ENCODE measurements at places on chromosomes 2 and 18. TPM values are rescaled to one million over a fixed set of nuclear protein-coding genes. Genes with fewer than 3 reads are reported as not detected.

GKN1 gene
- 0.75 TPM for polyA plus RNA-seq

- DNase-seq, result no peak
These were observed 95.0 kb upstream of the ZFP36L2 start for GRCh38 chr2:43321446-43321845.

DNA sequence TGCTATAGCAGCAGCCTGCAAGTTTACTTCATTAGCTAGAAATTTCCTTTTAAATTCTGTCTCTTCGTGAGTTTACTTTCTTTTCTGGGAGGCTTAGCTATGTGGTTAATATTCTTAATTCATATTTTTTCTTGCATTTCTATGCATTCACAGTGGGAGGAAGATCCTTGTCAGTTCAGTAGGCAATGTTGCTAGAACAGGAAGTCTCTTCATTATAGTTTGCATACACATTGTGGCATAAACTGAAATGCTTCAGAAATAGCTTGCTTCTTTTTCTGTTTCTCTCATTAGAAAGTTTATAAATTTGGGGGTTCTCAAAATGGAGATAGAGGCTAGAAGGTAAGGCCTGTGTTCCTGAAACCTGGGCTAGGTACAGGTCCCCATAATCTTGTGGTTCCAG lies 8.1 kb upstream of the ARHGAP15 start:
- DNase-seq, result no peak

RRM2 gene
- 0.27 TPM for polyA plus RNA-seq

COPS9 gene
- 210 TPM for polyA plus RNA-seq

MC2R gene
- polyA plus RNA-seq, result not detected

CDH19 gene
- polyA plus RNA-seq, result 1.4 TPM

DNA sequence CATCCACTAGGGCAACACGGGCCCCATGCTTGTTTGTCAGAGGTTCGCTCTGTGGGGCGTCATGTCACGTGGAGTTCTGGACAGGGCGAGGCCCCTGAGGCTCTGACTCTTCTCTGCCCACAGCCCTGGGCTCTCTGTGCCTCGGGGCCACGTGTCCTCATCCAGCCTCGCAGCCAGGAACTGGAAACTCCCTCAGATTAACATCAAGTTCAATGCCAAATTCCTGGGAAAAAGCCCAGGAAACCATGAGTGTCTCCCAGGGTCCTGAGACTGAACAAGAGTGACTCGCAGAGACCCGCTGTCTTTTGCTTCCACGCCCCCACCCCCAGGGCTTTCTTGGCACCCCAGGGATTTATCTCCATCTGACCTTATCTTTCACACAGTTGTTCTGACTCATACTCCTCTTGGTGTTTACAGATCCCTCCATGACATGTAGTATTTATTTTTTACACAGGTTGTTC lies 174.0 kb upstream of the PIEZO2 start:
- DNase-seq, result peak; percentile 21

DNA sequence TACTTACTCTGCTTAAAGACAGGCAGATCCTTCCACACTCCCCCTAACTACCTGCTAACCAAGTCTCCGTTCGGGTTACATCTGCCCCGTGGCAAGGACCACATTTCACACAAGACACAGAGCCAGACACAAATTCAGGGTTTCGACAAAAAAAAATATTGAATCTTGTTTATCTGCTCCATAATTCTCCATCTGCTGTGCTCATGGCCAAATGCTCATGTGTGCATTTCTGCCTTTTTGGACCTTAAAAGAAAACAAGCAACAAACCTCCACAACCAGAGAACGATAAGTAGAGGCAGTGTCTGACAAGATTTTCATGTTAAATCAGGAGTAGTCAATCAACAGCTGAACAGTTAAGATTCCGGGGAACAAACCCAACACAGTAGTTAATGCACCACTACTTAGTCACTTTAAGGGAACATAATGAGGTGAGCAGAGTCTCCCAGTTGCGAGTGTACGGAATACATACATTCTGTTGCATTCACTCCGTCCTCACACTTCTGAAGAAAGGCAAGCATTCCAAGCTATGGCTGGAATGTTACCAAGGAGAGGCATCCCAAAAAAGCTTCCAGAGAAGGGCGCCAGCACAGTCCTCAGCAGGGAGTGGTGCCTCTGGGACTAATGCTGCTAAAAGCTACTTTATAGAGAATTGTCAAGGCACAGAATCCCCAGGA lies 121.0 kb downstream of the ANKRD44 start:
- no peak for DNase-seq

DNA sequence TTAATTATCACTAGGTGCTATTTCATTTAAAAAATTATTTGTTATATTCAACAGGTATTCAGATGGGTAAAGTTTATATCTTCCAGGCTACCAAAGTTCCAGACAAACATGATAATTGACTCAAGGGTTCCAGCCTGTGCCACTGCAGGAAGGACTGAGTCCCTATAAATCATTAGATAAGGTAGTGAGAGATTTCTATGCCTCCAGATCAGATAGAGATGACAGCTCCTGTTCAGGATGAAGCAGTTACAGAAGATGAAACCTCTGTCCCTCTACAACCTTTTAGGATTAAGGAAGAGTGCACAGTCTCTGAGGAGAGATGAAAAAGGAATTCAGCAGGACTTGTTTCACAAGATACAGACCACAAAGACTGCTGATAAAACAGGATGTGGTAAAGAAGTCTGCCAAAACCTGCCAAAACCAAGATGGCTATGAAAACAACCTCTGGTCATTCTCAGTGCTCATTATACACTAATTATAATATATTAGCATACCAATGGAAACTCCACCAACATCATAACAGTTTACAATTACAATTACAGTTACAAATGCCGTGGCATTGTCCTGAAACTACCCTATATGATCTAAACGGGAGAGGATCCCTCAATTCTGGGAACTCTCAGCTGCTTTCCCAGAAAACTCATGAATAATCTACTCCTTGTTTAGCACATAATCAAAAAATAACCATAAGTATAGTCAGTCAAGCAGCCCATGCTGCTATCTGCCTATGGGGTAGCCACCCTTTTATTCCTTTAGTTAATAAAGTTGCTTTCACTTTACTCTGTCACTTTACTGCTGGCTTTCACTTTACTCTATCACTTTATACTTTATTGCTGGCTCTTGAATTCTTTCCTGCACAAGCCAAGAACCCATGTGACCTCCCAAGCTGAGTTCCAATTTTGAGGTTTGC lies 288.5 kb downstream of the PDE11A start:
- no peak for DNase-seq

DNA sequence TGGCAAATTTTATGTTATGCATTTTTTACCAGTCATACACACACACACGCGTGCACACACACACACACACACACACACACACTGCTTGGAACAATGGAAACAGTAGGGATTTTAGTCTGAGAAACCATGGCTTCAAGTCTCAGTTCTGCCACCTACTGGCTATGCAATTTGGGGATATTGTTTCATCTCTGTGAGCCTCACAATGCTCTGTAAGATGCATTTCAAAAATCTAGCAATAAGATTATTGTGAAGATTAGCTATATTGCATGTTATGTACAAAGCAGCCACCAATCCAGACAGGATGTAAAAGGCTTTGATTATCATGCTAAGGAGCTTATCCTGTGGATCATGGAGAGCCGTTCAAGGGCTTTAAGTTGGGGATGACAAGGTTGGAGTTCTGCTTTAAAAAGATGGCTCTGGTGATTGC lies 401.4 kb downstream of the NBAS start:
- no peak for DNase-seq

- no peak for DNase-seq
These were observed 144.1 kb downstream of the NCOA1 start for GRCh38 chr2:24635181-24635580.

AFF3 gene
- 0.26 TPM for polyA plus RNA-seq

DNA sequence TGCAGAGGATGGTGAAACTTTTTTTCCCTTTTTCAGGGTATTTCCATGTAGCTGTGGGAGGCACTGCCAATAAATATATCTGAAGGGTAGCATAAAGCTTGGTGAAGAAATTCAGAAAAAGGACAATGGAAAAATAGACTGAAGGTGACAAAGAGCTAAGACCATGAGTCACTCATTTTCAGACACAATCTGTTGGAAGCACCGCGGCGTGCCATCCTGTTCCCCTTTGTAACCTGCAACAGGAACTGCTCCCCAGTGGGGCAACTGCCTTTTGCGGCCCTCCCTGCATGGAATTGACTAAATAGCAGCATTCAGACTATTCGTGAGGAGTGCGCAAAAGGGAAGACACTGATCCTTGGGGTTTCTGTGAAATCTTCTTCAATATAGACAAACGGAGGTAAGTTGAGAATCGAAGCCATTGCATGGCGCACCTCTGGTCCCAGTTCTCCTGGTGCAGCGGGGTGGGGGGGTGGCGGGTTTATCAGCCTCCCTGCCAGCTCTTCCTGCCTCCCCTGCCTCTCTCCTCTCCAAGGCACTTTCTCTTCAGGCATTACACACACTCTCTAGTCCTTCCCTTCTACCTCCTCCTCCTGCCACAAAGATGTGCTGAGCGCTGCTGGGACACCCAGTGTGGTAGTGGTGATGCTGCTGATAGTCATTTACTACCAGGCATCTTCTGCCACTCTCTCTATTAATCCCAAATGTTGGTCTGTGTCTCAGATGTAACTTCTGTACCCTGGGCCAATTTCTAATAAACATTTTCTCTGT lies 126.2 kb upstream of the TMEM200C start:
- DNase-seq, result no peak

MARCO gene
- polyA plus RNA-seq, result 0.19 TPM

- DNase-seq, result no peak
These were observed 57.9 kb downstream of the INO80D start for GRCh38 chr2:206028101-206028500.

DNA sequence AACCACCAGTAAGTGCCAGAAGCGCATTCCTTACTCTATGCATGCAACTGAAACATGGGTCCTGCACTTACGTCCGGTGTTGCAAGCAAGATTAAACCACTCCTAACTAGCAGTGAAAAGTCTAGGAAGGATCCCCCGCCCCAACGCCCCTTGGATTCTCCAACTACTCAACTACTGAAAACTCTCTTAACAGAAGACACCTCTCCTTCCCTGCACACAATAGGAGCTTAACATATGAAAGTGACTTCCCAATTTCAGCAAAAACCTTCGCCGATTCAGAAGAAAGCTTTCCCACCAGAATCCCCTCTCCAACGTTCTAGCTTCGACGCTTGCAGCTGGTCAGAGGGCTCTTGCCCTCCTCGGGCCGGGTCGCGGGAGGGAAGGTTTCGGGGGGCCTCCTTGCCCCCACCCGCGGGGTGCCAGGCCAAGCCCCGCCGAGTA lies 578 bp downstream of the IWS1 start:
- DNase-seq, result no peak

GRCh38 chr18:44689736-44690135 lies 9.0 kb downstream of the SETBP1 start:
- DNase-seq, result no peak

IL36B gene
- polyA plus RNA-seq, result not detected

PLGLB1 gene
- 7.4 TPM for polyA plus RNA-seq

GRCh38 chr2:216094701-216095100 lies 13.0 kb downstream of the TMEM169 start:
- no peak for DNase-seq

TXNDC2 gene
- polyA plus RNA-seq, result not detected

GRCh38 chr18:36843784-36844183 lies 14.9 kb downstream of the KIAA1328 start:
- no peak for DNase-seq

NR4A2 gene
- polyA plus RNA-seq, result 4.8 TPM

GRCh38 chr2:48343154-48343553 lies 186.8 kb upstream of the STON1 start:
- DNase-seq, result no peak

- DNase-seq, result no peak
These were observed 108.2 kb downstream of the CD226 start for GRCh38 chr18:69839497-69839896.

GRCh38 chr2:196247114-196247975 lies 76.0 kb upstream of the STK17B start:
- DNase-seq, result no peak

NBEAL1 gene
- polyA plus RNA-seq, result 4.0 TPM

TRIM43 gene
- not detected for polyA plus RNA-seq

Measured in pancreas (tissue), 10 donors.